ENCODE measurements at places on chromosomes 6 and 20.

GRCh38 chr6:119612911-119613381 is 263.4 kb upstream of the MAN1A1 start:
- no peak for DNase-seq

DNA sequence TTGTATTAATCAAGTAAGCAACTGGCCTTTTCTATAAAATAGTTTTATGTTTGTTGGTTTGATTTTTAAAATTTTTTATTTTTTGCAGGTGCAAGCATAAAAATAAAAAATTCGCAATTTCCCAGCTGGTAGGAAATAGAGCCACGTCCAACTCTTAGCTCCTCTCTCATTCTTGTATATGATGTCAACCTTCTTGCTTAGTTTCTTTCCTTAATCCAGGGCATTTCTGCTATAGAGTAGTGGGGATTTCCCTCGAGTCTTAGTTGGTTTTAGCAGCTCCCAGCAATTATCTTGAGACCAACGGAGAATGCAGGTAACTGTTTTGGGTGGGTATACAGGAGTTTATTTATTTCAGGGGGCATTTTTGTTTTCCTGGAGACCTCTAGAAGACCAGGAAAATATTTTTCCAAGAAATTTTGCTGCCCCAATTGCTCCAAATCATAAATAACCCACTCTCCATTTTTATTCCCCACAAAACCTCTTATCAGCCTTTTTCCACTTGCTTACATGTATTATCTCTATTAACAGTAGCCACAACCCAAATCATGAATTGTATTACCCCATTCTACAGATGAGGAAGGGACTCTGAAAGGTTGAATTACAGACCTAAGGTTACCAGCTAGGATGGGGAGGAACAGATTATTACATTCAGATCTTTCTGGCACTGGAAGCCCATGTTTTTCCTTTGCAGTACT is 18.4 kb downstream of the PHACTR2 start:
- DNase-seq, result no peak

- no peak for DNase-seq
These were observed 188.7 kb upstream of the GMDS start for GRCh38 chr6:2434116-2434515.

- DNase-seq, result no peak
These were observed 3.1 kb downstream of the JAG1 start for GRCh38 chr20:10670501-10671220.

- DNase-seq, result no peak
These were observed 21.5 kb upstream of the PBOV1 start for GRCh38 chr6:138239774-138240173.

DNA sequence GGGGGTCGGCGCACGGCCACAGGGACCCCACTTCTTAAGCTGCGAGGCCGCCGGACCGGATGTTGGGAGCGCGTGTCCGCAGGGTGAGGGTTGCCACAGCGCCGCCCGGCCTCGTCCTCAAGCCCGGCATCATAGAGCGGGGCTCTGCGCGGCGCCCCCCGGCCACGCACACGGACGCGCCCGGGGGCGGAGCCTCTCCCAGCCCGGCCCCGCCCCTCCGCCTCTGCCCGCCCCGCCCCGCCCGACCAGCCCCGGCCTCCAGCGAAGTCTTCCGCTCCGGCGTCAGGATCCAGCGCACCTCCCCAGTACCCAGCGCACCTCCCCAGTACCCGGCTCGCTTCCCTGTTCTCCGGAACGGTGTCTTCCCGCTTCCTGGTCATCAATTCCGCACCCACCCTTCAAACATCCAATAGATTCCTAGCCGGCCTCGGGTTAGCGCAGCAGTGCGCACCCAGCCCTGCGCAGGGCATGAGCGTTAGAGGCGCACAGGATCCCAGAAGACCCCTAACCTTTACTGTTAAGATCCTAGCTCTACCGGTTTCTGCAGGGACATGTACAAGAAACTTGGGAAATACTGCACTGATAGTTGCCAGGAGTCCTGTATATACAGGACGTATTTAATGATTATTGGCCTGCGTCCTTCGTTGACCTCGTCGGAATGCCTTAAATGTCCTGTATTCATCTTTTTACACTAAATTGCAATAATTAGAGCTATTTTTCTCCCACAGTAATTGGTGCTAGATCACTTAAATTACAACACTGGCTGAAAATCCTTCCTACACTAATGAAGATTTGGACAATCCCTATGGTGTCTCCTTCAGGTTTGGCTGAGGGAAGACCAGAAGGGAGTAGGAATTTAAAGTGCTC is 535 bp upstream of the DNAAF9 start:
- peak; percentile 67 for DNase-seq

GRCh38 chr20:58377017-58377416 is 12.0 kb upstream of the VAPB start:
- DNase-seq, result no peak

DNA sequence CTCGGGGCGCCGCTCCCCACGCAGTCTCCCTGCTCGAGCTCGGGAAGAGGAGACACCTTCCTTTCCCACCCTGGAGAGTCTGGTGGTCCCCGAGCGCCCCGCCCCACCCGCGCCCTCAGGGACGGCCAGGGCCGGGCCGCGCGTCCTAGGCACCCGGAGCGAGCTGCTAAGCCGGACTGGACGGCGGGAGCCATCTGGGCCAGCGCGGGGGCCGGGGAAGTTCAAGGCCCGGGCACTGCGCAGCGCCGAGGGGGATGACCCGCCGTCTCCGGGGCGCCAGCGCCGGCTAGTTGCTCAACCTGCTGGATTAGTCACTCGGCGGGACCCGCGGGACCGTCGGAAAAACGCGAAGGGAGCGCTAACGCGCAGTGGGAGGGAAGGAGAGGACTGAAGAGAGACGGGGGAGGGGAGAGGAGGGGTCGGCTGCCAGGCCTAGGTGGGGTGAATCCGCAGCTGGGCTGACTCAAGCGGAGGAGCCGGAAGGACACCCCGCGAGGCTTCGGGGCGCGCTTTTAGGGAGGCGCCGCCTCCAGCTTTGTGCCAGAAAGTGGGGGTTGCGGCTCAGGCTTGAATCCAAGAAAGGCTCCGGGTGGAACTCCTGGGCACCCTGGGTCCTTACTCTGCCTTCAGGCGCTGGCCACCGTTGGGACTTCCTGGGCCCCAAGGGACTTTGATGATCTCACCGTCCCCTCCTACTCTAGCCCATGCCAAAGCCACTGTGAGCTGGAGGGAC is 75.7 kb upstream of the FOXP4 start:
- DNase-seq, result no peak

GRCh38 chr20:33323236-33323635 is 40.2 kb downstream of the BPIFB1 start:
- DNase-seq, result no peak

- no peak for DNase-seq
These were observed 94.2 kb upstream of the EXOC2 start for GRCh38 chr6:786946-787763.

- DNase-seq, result no peak
These were observed 80.0 kb upstream of the RPS6KA2 start for GRCh38 chr6:166707045-166707444.

- no peak for DNase-seq
These were observed 87.5 kb downstream of the SYNJ2 start for GRCh38 chr6:158068893-158069799.

GRCh38 chr6:63592886-63593285 is 20.6 kb downstream of the LOC128125822 start:
- DNase-seq, result no peak

GRCh38 chr6:67877288-67877687 is 757.8 kb upstream of the ADGRB3 start:
- no peak for DNase-seq

DNA sequence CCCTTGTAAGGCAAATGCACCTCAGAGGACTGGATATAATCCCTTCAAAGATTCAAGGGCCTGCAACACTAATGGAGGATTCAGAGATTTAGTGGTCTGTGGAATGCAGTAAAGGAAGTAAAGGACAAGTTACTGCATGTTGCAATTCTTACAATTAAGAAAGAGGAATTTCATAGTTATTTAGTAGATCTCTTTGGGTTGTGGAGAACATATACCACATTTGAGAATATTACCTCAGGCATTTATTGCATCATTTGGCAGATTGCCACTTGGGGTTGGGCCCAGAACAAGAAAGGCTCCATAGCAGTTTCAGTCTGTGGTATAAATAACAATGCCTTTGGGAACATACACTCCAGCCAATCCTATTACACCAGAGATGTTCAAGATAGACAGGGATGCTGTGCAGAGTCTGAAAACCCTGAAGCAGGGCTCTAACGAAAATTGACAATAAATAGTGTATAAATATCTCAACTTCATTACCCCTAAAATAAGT is 20.9 kb upstream of the EPM2A start:
- DNase-seq, result no peak

GRCh38 chr6:106470811-106471210 is 110.3 kb downstream of the CRYBG1 start:
- no peak for DNase-seq

GRCh38 chr6:52537001-52537753 is 39.7 kb downstream of the TRAM2 start:
- no peak for DNase-seq

DNA sequence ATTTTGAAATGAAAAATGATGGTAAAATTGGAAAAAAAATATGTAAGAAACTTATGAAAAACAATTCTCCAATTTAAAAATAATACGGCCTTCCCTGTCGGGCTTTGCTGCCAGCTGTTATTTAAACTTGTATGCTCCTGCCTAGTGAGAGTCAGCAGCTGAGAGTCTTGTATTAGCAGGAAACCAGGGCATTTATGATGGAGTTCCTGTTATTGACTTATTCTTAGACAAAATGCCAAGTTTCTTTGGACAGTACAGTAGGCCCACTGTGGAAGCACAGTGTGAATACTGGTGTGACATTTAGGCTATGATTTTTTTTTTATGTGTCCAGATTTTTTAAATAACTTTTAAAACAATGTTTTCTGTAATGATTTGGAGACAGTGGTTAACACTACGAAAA is 42.1 kb downstream of the GMDS start:
- DNase-seq, result no peak
